NCI-H1105 (cell line): ENCODE measurements at places on chromosomes 1 and 21.

DNA sequence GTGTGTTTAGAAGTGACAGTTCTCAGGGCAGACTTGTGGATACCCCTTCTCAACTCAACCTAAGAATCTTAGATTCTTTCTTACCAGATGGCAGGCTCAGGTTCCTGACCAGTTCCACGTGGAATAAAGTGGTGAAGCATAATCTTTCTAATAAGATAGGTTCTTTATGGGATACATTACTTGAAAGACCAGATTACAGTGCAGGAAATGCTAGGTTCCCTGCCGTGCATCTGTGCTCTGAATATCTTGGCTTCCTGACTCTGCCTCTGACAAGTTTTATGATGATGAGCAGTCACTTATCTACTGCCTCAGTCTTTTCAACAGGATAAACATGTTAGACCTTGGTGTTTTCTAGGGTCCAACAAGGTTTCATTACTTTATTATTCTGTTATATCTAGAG, 207.9 kb upstream of the CACYBP start:
- DNase-seq = no peak

DNA sequence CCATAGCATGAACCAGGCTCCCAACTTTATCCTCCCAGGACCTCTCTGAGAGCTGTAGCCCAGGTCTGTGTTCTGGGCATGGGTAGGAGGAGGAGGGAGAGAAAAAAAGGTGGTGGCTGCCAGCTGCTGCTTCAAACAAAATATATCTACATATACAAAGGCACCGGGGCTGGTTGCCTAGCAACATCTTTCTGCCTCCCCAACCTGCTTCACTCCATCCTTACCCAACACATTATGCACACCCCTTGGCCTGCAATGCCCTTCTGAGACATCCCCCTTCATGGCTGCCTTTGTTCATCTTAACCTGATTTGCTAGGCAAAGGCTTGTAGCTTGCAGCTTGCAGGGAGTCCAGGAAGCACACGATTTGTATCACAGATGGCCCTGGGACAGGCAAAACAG, 27.2 kb upstream of the ATP1A1 start:
- DNase-seq = peak; percentile 12

DNA sequence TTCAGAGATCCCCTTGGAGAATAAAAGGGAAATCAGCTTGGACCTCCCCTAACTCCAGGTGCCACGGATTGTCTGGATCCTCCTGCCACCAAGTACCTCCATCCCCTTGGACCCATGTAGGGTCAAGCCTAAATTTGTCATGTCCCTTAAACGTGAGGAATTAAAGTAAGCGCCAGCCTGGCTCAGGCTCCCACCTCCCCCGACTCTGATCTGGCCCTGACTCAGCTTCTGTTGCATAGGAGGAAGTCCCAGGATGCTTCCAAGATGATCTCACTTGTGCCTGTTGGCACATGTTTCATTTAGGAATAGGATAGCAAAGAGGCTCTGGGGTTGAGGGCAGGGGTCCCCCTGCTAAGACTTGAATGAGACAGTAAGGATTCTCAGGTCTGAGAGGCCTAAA, 231.9 kb upstream of the JUN start:
- DNase-seq = no peak

- peak; percentile 94 for DNase-seq
These were observed 1.7 kb downstream of the LRP8 start for GRCh38 chr1:53326088-53326597.

- DNase-seq = no peak
These were observed 305.5 kb downstream of the NFIA start for GRCh38 chr1:61387829-61388228.

DNA sequence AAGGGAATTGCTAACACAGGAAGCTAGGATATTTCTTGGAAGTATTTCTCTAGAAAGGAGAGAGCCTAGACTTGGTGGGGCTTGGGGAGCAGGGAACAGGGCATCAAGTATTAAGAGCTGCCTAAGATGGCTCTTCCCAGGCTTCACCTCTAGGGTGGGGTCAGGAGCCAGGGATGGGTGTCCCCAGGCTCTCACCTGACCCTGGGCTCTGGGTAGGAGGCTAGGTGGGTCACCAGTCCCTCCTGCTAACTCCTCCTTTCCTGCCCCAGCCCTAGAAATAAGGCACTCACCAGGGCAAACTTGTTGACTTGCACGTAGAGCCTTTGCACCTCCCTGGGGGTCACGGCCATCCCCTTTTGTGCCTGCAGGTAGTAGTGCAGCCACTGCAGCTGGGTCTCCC, 15.0 kb downstream of the ETNK2 start:
- DNase-seq = no peak

DNA sequence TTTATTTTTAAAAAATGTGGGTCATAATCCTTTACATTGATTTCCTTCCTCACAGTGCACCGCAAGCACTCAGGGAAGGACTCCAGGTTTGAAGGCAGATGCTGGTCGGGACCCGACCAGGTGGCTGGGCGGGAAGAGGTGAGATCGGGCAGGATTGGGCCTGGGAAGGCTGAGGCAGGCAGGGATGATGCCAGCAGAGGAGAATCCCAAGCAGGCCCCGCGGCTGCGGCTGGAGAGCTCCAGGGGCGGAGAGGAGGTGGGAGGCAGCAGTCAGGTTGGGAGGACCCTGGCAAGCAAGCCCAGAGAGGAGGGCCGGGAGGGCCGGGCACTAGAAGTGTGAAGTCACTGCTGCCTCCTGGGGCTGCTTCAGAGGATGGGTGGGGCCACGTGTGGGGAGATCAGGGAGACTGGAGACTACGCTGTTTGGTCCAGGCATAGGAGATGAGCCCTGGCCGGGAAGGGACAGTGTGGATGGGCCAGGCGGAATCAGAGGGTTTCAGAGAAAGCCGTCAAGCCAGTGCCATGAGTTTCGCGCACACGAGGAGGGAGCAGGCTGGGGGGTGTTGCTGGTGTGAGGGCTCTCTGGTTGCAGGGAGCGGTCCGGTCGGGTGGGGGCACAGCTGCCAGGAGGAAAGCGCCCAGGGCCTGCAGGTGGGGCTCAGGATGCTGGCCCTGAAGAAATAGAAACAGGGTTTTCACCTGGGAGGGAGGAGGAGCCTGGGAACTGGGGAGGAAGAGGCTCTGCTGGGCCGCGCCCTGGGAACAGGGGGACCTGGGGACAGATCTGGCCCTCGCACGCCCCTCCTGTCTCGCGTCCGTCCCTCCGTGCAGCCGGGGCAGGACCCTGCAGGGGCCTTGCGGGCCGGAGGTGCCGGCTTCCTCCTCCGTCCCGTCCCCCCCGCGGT, 888 bp upstream of the COL18A1 start:
- DNase-seq = peak; percentile 23

- DNase-seq = no peak
These were observed 329.4 kb downstream of the AGBL4 start for GRCh38 chr1:49694251-49694827.
